Placental pericyte (primary cell): ENCODE measurements at places on chromosomes 16 and 17. TPM values are rescaled to one million over a fixed set of nuclear protein-coding genes. Genes with fewer than 3 reads are reported as not detected.

The SLC12A4 gene
- 97.5 and 105 TPM in 2 replicates for total RNA-seq

The GABARAP gene
- total RNA-seq = 124 and 548 TPM in 2 replicates

The TNFRSF17 gene
- total RNA-seq = not detected in 2 replicates

The C17orf67 gene
- total RNA-seq = 0.57 and 1.1 TPM in 2 replicates

The WNK4 gene
- total RNA-seq = 0.44 and 1.0 TPM in 2 replicates

The WNT9B gene
- not detected in 2 replicates for total RNA-seq
